Right lung (tissue), 10 donors: ENCODE measurements at places on chromosomes 4 and X. TPM values are rescaled to one million over a fixed set of nuclear protein-coding genes. Genes with fewer than 3 reads are reported as not detected.

AMOT gene
- 21.9 TPM for polyA plus RNA-seq

TRPC3 gene
- 6.6 TPM for polyA plus RNA-seq

FRAS1 gene
- polyA plus RNA-seq, result 42.8 TPM

ODAM gene
- polyA plus RNA-seq, result 16.0 TPM

GNRHR gene
- polyA plus RNA-seq, result 0.73 TPM

RASGEF1B gene
- polyA plus RNA-seq, result 9.7 TPM

TSPAN6 gene
- 126 TPM for polyA plus RNA-seq

NAP1L5 gene
- polyA plus RNA-seq, result 10.5 TPM

GAB3 gene
- polyA plus RNA-seq, result 8.1 TPM

PTPN13 gene
- 92.7 TPM for polyA plus RNA-seq

NPY2R gene
- 0.08 TPM for polyA plus RNA-seq

TKTL1 gene
- polyA plus RNA-seq, result 0.37 TPM

DNA sequence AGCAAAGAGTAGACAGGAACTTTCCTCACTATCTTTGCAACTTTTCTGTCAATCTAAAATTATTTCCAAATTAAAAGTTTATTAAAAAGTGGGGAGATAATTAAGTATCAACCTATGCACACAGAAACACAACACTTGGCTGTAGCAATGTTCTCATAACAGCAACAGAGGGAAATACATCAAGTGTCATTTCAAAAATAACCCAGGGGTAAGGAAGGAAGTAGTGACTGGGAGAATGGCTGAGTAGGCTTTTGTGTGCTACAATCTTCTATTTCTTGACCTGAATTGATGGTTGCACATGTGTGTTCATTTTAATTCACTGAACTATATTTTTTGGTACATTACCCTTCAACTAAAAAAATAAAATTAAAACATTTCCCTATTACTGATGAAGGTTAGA, 67.5 kb downstream of the ABCG2 start:
- no peak for DNase-seq

DNA sequence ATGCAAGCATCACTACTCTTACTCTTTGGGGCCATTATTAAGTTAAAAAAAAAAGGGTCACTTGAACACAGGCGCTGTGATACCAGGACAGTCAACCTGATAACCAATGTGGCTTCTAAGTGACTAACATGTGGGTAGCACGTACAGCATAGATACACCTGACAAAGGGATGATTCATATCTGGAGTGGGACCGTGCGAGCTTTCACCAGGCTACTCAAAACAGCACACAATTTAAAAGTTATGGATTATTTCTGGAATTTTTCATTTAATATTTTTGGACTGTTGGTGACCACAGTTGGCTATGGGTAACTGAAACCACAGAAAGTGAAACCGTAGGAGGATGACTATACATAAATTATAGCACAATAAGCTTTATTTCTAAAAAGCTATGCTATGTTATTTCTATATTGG, 113.8 kb upstream of the STIM2 start:
- no peak for DNase-seq

DNA sequence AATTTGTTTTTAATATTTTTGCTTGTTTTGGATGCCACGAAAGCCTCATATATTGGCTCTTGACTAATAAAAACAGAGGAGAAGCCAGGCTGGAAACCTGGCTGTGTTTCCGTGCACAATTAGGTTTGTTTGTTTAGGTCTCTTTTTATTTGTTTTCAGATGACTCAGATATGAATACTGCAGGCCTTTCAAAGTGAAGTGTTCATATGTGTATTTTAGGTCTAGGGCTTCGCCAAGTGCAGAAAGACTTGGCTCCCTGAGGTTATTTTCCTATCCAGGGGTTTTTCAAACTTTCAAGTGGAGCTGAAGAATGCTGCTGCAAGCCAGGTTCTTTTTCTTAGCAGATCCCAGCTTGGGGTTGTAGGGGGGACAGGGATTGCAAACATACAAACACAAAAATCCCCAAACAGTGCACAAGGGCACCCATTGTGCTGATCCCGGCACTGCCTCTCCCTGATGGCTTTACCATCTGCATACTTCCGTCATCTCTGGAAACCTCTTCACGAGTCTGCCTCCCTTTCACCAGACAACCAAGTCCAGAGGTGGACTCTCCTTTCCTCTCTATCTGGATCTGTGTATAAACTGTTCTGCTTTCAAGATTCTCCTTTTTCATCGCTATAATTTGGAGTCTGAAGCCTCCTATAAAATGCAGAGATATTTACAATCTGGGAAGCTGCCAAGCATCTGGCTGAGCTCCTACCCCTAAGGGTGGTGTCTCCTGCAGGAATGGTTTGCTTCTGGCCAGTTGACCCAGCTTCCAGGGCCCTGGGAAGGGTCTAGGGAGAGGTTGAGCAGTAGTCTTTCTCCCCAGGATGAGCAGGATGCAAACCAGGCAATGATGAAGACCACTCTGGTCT, 108.6 kb downstream of the SMIM20 start:
- no peak for DNase-seq

GRCh38 chr4:76526585-76526990, 91.6 kb downstream of the SHROOM3 start:
- no peak for DNase-seq

GRCh38 chr4:13704035-13704434, 76.5 kb upstream of the BOD1L1 start:
- no peak for DNase-seq

DNA sequence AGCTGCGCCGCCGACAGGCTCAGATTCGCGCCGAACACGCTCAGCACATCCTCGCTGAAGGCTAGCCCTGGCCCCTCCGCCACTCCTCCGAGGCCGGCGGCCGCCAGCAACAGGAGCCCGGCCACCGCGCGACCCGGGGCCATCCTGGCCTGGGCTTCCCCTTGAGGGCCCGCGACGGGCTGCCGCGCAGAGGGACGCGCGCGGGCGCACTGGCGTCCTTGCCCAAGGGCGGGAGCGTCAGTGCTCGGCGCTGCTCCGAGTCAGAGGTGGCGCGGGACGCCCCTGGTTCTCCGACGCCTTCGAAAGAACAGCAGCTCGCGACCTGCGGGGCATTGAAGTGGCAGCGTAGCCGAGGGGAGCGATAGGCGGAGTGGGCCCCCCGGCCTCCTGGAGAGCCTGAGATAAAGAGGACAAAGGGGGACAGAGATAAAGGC, 745 bp downstream of the SLC39A8 start:
- DNase-seq, result peak; percentile 44

DNA sequence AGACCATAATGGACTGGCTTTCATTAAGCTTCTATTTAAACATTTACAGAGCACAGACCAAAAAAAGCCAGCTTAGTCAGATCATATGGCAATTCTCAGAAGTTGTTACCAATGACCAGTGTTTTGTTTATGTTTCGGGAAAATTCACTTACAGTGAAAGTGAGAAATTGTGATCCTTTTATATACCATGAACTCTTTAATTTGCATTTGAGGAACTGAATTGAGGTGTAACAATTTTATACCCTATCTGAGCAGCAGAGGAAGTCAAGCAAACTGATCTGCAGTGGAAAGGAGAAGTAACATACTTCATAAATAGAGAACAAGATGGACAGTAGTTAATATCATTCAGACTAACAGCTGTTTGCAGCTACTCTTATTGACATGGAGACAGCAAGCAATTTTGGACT, 97.1 kb downstream of the TMA16 start:
- DNase-seq, result no peak

DNA sequence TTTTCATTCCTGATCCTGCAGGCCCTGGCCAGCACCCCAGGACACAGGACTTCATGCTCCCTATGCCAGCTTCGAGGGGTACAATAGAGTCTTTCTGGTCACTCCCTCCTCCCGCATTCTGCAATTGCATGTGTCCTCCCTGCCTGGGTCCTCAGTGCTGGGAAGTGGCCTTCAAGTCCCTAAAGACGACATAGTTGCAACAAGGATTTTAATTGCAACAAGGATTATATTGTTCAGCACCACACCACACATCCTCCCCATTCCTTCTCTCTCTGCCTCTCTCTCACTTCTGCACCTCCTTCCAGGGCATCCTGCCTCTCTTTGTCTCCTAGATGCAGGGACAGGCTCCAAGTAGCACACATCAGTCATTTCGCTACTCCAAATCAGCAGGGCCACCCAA, 25.5 kb downstream of the SCD5 start:
- no peak for DNase-seq

DNA sequence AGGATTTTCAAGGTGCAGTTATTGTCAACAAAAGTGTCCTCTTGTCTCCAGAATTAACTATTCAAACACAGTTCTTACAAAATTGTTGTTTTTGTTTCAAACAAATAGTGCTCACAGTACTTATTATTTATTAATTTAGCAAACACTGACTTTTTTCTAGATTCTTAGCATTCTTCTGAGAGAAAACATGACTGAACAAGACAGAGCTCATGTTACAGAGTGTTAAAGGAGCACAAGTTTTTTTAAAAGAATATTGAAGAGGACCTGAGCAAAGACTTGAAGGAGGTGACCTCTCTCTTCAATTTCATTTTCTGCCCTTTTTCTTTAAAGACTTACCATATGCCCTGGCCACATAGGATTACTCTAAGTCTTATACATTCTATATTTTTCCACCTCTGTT, 2220.3 kb upstream of the AGA start:
- no peak for DNase-seq

DNA sequence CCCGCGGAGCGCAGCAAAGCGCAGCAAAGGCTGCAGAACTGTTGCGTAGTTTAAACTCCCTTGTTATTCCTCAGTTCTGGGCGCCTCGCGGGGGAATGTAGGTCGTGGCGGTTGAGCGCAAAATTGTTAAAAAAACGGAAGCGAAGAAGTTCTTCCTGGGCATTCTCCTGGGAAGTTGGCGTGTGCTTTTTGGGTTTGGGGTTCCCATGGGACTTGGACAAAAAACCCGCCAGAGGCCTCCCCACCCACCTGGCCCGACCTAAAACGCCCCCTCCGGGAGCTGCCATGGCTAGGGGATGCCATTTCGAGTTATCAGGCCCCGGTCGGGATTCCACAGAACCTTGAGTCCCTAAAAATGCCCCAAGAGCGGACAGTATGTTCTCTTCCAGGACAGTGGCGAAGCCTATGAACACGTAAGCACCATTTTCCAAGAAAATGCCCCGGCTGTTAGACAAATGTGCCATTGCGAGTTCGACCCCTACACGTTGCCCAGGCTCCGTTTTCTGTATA, 8.9 kb downstream of the ZIC3 start:
- DNase-seq, result no peak

- DNase-seq, result peak; percentile 11
Measured at GRCh38 chrX:56733459-56734046, 4.5 kb downstream of the NBDY start.

DNA sequence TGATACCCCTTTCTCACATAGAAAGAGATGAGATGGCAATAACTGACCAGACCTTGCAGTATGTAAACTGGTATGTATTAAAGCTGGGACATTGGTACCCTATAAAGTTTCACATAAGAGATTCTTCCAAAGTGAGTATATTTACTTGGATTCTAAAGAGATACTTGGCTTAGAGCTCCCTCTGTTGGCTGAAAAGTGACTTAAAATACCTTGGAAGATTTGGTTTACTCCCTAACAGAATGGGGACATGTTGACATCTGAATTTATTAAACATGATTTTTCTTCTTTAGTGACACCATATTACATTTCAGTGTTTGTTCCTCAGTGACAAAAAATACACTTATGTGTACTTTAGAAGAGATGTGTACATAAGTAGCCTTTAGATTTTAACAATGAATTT, 47.9 kb upstream of the RGN start:
- peak; percentile 30 for DNase-seq

- DNase-seq, result no peak
Measured at GRCh38 chrX:25003066-25003849, 12.5 kb downstream of the ARX start.

DNA sequence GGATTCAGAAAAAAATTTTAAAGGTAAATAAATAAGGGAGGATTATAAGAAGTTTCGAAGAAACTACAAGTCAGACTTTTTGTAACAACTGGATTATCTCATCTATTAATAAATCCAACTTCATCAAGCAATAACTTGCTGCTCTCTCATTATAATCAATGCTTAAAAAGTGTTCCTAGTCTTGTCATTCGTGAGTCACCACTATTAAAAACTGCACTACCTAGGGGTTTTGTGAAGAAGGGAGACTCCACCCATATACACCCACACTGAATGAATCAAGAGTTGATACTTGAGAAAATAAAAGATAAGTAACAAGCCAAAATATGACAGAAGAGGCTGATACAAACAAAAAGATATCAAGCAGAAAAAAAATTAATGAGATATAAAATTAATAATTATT, 360.5 kb downstream of the ZNF674 start:
- DNase-seq, result no peak

DNA sequence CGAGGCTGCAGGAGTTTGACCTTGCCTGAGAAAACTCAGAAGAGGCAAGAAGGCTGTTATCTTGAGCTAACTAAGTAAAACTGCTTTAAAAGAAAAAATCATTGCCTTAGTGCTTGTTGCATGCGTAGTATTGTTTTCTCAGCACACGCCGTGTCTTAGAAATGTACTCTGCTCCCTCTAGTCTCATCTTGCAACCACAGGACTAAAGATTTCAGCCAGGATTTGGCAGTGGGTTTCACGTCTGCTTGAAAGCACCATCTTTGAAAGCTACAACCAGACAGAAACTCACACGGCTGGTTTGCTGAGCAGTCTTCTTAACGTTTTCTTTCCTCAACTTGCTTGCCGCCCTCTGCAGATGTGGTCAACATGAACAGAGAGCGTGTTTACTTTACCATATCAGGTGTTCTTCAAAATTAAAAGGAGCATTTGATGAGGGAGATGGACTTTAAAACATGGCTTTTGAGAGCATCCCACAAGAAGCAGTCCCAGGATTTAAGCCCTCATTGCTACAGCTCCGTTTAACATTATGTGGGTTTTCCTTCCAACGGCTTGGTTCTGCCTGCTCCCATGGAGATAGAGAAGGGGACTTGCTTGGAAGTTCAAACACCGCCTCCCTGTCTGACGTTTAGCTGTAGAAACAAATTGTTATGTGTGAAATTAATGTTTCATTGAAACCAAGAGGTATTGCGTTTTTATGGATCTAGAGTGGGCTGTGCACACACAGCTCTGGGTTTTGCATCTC, 3.4 kb downstream of the SORCS2 start:
- DNase-seq, result no peak

GRCh38 chr4:173506597-173507211, 23.3 kb downstream of the HAND2 start:
- no peak for DNase-seq

DNA sequence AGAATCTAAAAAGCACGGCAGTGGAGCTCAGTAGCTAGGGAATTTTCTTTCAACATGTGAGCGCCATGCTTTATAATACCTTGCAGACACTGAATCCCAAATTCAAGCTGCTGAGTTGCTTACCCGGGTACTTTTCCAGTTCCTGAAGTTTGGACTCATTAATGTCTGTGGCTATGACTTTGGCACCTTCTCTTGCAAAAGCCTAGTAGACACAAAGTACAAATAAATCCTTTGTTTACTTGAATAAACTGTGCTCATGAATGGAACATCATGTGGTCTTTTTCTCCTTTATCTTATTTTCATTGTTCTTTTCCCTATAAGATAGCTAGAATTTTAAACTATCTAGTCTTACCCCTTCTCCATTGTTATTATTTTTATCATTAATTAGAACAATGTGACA, 4.6 kb downstream of the BDH2 start:
- no peak for DNase-seq

- no peak for DNase-seq
Measured at GRCh38 chrX:132173647-132174046, 45.6 kb downstream of the RAP2C start.
